Bronchus fibroblast of lung (primary cell): ENCODE measurements at places on chromosomes 6 and 20. TPM values are rescaled to one million over a fixed set of nuclear protein-coding genes. Genes with fewer than 3 reads are reported as not detected.

GPLD1 gene
- 0.15 and 0.17 TPM in 2 replicates for total RNA-seq

UQCC2 gene
- total RNA-seq = 94.5 and 105 TPM in 2 replicates

FUT9 gene
- not detected in 2 replicates for total RNA-seq

TRIM27 gene
- total RNA-seq = 46.5 and 53.0 TPM in 2 replicates

CRISP3 gene
- total RNA-seq = not detected in 2 replicates

FGD2 gene
- not detected in 2 replicates for total RNA-seq

SLC22A7 gene
- not detected in 2 replicates for total RNA-seq

LAMP5 gene
- not detected in 2 replicates for total RNA-seq

MAN1A1 gene
- 21.4 and 25.2 TPM in 2 replicates for total RNA-seq

SOBP gene
- 1.5 and 1.8 TPM in 2 replicates for total RNA-seq

MOXD1 gene
- total RNA-seq = 13.8 and 14.6 TPM in 2 replicates

EYA4 gene
- 8.1 and 8.2 TPM in 2 replicates for total RNA-seq

PLCB1 gene
- 1.6 and 1.7 TPM in 2 replicates for total RNA-seq

DEFB124 gene
- not detected in 2 replicates for total RNA-seq

PROKR2 gene
- total RNA-seq = not detected in 2 replicates

PRDM13 gene
- total RNA-seq = under 0.01 TPM in 1 of 2 replicates, not detected in the other

NTSR1 gene
- 0.17 TPM in 1 of 2 replicates, not detected in the other for total RNA-seq

CST1 gene
- total RNA-seq = not detected in 2 replicates

CTAGE9 gene
- under 0.01 TPM in 1 of 2 replicates, not detected in the other for total RNA-seq

CCDC28A gene
- 12.9 and 14.1 TPM in 2 replicates for total RNA-seq

GPR63 gene
- total RNA-seq = 0.74 and 1.0 TPM in 2 replicates

TREML1 gene
- not detected in 2 replicates for total RNA-seq

XKR7 gene
- total RNA-seq = under 0.01 TPM in 1 of 2 replicates, not detected in the other

GNAS-AS1 gene
- 0.67 and 1.2 TPM in 2 replicates for total RNA-seq

TRIM26 gene
- total RNA-seq = 26.0 and 29.6 TPM in 2 replicates

C6orf15 gene
- total RNA-seq = not detected in 2 replicates

RAET1L gene
- not detected in 2 replicates for total RNA-seq

SNAI1 gene
- 1.6 and 2.5 TPM in 2 replicates for total RNA-seq

TRIM15 gene
- total RNA-seq = not detected in 2 replicates
